Liver (tissue), 10 donors: ENCODE measurements at places on chromosomes 3 and 15.
A peak's percentile ranks its signal among the peaks of the same experiment; 100 is the strongest.

- no peak for DNase-seq
These were observed 61.7 kb downstream of the STRIT1 start for GRCh38 chr3:155231792-155232191.

DNA sequence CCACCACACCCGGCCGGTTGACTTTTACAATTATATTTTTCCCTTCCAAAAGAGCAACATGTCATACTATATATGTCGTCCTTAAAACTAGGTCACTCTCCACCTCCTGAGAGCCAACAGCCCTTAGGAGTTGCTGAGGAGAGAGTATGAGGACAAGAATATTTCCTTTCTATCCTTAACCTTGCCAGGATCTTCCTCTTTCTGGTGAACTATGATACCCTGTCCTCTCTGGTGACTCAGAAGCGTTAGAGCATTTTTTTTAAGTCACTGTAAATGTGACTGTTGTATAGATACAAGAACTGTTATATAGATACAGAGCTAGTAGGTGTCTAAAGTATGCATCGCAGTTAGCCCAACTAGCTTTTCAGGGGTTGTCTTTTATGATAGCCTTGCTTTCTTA is 33.7 kb upstream of the MTHFS start:
- no peak for DNase-seq

GRCh38 chr15:52008698-52009434 is 10.2 kb upstream of the MAPK6 start:
- DNase-seq: no peak

GRCh38 chr3:184175506-184175905 is 851 bp downstream of the AP2M1 start:
- no peak for DNase-seq

- no peak for DNase-seq
These were observed 27.3 kb downstream of the DUT start for GRCh38 chr15:48358229-48359152.

GRCh38 chr3:123267821-123268220 is 66.1 kb downstream of the SEC22A start:
- no peak for DNase-seq

GRCh38 chr3:197482001-197482400 is 73.8 kb downstream of the BDH1 start:
- DNase-seq: no peak

DNA sequence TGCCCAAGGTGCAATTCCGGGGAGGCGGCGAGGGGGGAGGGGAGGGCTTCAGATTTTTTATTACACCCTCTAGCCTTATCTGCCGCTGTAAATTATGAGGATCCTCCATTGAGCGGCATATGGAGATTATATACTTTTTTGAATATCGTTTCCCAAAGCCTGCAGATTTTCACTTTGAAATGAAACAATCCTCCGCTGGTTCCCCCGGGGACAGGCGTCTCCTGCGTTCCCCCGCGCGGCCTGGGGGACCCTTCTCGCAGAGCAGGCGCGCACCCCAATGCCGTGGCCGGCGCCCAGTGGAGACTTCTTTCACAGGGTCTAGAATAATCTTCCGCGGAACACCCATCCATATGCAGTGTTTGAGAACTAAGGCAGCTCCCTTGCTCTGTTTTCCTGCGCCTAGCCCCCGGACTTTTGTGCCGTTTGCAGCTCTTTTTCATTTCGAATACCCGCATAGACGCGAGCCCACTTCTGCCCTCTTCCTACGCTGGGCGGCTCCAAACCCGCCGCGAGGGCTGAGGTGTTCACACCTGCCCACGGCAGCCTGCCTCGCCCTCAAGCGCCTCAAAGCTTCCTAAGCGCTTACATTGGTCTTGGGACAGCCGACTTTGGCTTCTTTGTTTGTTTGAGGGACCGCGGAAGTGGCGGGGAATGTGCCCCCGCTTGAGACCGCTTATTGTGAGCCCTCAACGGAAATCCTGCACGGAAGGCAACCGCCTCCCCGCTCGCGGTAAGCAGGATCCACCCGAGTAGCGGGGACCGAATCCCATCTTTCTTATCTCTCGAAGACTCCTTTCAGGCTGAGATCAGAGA is 7.5 kb downstream of the SOX14 start:
- no peak for DNase-seq

- no peak for DNase-seq
These were observed 2.9 kb upstream of the FYTTD1 start for GRCh38 chr3:197746801-197747237.

GRCh38 chr3:169871129-169871886 is 1.6 kb upstream of the LRRC31 start:
- DNase-seq: no peak

DNA sequence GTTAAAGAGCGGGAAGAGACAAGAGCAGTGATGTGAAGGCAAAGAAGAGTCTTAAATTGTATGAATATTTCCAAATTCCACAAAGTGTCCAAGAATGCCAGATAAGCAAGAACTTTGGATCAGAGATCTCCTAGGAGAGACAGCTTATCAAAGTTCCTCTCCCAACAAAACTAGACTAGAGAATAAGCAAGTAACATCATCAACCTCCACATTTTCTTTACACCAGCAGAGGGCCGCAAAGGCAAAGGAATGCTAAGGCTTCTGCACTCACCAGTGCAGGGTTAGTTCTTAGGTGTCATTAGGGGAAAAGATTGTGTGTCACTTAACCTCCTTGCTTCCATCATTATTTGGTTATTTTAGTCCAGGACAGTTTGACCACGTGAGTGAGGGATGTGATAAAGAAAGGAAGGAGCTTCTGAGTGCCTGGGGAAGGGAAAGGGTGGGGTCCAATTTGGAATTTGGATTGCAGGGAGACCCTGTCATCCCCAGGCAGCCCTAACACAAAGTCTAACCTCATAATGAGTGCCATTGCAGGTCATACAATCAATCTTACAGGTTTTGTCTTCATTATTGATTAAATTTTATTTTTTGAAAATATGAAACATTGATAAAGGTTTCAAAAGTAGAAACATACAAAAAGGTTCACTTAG is 7.5 kb upstream of the CMTM6 start:
- peak; percentile 68 for DNase-seq

GRCh38 chr3:186609247-186609868 is 3.5 kb upstream of the AHSG start:
- no peak for DNase-seq

DNA sequence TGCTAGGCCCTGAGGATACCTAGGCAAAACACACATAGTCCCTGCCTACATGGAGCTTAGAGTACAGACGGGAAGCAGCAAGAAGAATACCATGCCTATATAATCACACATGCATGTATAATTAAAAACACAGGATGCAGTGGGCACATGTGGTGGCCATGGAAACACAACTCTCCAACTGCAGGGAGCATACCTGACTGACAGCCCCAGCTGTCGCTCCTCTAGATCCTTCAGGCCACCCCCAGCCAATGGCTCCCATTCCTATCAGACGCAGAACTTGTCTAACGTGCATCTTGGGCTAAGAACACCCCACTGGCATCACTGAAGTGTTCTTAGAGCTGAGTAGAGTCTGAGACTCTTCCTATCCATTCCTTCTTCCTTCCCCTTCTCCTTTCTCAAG is 125.5 kb upstream of the FRMD4B start:
- no peak for DNase-seq

- no peak for DNase-seq
These were observed 7.3 kb downstream of the TADA3 start for GRCh38 chr3:9784965-9785364.

DNA sequence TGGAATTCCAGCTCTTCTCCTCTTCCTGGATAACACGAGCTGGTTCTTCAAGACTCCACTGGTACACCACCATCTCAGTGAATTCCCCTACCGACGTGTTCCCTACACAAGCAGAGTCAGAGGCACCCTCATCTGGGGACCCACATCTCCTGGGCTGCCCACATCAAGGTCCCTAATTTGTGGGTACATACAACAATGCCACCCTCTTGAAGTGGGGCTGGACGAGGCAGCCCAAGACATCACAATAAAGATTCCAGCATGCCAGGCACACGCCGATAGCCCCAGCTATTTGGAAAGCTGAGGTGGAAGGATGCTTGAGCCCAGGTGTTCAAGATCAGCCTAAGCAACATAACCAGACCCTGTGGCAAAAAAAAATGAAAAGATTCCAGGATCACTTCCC is 221.2 kb upstream of the LINGO1 start:
- DNase-seq: no peak

GRCh38 chr15:54540721-54541120 is 562.5 kb downstream of the UNC13C start:
- DNase-seq: no peak

GRCh38 chr3:138043266-138044029 is 33.5 kb downstream of the CLDN18 start:
- no peak for DNase-seq

DNA sequence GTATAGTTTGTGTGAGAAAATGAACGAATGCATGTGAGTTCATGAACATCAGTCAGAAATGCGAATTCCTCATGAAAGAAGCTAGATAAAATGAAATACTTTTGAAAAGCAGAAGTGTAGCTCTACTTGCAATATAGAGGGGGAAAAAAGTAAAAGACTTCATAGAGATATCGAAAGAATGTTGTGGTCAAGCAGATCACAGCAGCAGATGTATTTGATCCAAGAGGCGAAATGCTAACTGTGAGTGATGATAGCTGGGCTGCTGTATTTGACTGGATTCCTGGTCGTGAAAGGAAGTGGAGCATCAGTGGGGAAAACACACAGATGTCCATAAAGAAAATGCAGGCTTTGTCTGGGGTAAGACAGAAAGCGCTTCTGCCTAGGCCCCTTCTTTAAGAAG is 112.4 kb downstream of the ADAMTSL3 start:
- no peak for DNase-seq

- no peak for DNase-seq
These were observed 20.5 kb downstream of the ZNF609 start for GRCh38 chr15:64480891-64481290.

- no peak for DNase-seq
These were observed 598.4 kb downstream of the FHIT start for GRCh38 chr3:60652829-60653228.

- peak; percentile 82 for DNase-seq
These were observed 5.7 kb downstream of the FURIN start for GRCh38 chr15:90873998-90874605.

DNA sequence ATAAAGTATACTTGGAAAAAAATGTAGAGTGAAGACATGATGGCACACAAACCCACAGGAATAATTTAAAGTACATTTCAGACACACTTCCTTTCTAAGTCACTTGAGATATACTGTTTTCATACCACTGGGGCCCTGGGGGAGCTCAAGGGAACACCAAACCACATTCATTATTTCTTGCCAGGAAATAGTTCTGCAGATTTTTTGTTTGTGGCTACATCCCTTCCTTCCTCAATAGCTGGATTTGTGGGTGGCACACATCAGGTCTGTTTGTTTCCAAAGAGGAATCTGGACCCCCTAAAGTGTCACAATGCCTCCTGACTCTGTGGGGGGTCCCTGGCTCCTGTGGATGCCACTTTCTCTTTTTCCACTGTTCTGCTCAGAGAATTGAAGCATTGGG is 153.5 kb upstream of the COL8A1 start:
- DNase-seq: no peak

- DNase-seq: no peak
These were observed 24.9 kb downstream of the LARS2 start for GRCh38 chr3:45413172-45413765.

DNA sequence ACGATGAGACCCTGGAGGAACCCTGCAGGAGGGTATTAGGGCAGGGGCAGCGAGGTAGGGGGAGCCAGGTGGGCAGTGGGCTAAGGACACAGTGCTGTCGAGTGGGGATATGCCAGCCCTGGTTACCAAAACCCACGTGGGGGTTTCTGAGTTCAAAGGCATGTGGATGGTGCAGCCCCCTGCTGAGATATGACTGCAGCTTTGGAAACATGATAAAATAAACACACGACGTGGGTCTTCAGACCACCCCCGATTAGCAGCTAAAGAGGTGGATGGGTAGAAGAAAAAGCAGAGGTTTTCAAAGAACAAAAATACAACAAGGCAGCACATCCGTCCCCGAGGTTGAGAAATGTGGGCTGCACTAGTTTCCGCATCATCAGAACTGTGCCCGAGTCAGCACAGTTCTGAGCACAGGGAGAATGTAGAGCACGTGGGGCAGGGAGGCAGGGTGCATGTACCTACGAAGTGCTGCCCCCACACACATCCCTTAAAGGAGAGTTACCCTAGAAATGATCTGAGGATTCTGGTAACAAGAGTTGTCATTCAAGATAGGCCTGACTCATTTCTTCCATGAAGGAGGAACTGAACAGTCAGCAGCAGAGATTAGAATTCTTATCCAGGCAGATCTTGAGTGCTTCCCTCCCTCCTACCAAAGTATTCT is 121.3 kb downstream of the RPLP1 start:
- no peak for DNase-seq

DNA sequence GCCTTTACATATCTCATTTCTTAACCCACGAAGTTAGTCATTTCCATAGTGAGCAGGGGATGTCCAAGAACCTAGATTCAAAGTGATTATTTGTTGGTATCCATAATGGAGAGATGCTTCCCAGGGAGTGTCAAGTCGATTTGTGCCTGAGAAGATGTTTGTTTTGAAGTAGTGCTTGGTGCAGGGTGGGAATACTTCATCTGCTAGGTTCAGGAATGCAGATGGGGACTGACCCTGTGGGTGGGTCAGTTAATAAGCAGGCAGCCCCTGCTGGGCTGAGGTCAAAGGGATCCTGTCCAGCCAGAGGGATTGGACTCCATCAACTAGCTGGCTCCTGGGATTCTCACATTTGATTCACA is 44.1 kb upstream of the VILL start:
- peak; percentile 4 for DNase-seq

- DNase-seq: no peak
These were observed 173.3 kb downstream of the SEMA6D start for GRCh38 chr15:47890397-47891150.

GRCh38 chr3:126355777-126356372 is 1.3 kb downstream of the KLF15 start:
- peak; percentile 79 for DNase-seq

GRCh38 chr3:177424521-177424920 is 227.2 kb upstream of the TBL1XR1 start:
- DNase-seq: no peak

- DNase-seq: no peak
These were observed 110.3 kb upstream of the MITF start for GRCh38 chr3:69628951-69629350.

GRCh38 chr15:101135532-101136166 is 116.2 kb downstream of the CHSY1 start:
- no peak for DNase-seq

DNA sequence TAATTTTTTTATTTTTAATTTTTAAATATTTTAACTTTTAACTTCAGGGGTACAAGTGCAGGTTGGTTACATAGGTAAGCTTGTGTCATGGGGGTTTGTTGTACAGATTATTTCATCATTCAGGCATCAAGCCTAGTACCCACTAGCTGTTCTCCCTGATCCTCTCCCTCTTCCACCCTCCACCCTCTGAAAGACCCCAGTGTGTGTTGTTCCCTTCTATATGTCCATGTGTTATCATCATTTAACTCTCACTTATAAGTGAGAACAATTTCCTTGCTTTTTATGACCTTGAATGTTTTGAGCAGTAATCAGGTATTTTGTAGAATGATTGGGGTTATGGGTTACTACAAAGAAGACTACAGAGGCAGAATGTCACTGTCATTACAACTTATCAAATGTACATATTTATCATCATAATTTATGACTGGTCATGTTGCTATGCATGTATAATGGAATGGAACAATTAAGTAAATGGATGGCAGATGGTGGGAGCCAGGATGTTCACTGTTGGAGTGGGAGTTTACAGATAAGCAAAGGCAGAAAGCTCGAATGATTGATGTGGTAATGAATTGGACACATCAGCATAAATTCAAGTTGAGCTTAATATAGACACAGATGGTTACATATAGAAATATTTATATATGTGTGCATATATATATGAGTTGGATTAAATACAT is 563.8 kb upstream of the ROBO1 start:
- no peak for DNase-seq

GRCh38 chr3:146343551-146343950 is 92.6 kb upstream of the PLSCR4 start:
- DNase-seq: no peak

- no peak for DNase-seq
These were observed 118.3 kb downstream of the OSBPL10 start for GRCh38 chr3:31862666-31863279.
